ENCODE measurements at places on chromosomes 2 and 18.
A peak's percentile ranks its signal among the peaks of the same experiment; 100 is the strongest.

DNA sequence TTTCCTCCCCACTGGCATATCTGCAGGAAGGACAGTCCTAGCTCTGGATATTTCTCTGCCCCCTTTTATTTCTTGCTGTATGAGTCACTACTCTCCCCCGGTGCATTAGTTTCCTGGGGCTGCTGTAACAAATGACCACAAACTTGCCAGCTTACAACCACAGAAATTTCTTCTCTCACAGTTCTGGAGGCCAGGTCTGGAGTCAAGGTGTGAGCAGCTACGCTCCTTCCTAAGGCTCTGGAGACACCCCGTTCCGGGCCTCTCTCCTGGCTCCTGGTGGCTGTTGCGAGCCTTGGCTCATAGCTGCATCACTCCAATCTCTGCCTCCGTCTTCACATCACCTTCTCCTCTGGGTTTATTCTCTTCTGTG, 34.1 kb downstream of the PTPRM start:
- DNase-seq: no peak

DNA sequence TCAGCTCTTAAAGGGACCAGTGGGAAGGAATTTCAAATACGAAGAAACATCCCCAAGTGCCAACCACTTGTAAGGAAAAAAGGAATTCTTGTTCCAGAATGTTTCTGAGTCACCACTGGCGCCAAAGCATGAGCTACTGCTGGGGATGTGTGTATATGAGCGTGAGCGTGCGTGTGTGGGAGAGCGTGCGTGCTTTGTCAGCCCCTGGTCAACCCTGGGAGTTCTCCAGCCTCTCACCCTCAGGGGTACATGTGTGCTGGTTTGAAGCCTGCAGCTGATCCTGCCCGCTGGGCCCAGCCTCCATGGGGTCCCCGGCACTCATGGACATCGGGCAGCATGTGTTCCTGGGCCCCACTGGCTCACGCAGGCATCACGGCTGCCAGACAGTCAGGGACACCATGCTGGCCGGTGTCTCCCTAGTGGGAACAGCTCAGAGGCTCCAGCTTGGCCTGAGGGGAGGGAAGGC, 17.1 kb downstream of the HS6ST1 start:
- DNase-seq: no peak

GRCh38 chr2:168660870-168661862, 141.3 kb upstream of the NOSTRIN start:
- DNase-seq: no peak

DNA sequence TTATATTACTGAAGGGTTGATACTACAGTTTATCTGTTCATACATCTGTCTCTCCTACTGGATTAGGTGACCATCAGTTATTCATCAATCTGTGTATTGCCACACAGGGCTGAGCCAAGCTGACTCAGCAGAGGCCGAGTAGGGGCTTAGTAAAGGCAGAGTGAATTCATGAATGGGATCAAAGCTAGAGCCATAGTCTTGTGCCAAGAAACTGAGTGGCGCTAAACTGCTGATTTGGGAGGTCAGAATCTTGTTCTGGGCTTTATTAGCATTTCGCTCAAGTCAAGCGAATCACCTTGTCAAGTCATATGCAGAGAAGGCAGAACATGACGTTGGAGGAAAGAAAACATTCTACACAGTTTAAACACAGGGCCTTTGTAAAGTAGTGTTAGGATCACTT, 34.1 kb downstream of the SOCS6 start:
- DNase-seq: no peak

GRCh38 chr2:200585730-200586643, at the start of gene AOX1:
TSS of gene AOX1 (plus strand) at chr2:200586014. CDS start at chr2:200586109, 95 bp downstream.
- DNase-seq: peak; percentile 4

DNA sequence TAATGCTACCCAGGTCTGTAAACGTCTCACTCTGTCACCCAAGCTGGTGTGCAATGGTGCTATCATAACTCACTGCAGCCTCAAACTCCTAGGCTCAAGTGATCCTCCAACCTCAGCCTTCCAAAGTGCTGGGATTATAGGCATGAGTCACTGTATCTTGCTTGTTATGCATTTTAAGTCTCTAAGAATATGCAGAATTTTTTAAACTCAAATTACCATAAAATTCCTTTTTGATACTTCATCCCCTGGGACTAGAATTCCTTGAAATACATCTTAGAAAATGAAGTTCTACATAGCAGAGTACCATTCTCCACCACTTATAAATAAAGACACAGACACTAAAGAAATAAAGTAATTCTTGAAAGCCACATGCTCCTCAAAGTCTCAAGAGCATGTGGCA, 30.2 kb upstream of the LRATD1 start:
- no peak for DNase-seq

DNA sequence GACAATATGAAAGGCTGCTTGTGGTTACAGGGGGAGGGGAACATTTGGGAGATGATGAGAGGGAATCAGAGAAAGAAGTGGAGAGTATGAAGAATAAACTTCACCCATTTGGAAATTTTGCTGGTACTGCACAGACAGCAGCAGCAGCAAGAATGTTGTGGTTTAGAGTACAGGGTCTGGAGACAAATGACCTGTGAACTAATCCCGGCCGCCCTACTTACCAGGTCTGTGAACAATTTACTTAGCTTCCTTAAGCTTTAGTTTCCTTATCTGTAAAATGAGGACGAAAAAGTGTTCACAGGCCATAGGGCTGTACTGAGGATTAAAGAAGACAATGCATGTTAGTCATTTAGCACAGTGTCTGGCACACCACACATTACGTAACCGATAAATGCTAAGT, 685.4 kb upstream of the CELF4 start:
- no peak for DNase-seq

GRCh38 chr18:715626-716025, 3.2 kb upstream of the ENOSF1 start:
- no peak for DNase-seq

DNA sequence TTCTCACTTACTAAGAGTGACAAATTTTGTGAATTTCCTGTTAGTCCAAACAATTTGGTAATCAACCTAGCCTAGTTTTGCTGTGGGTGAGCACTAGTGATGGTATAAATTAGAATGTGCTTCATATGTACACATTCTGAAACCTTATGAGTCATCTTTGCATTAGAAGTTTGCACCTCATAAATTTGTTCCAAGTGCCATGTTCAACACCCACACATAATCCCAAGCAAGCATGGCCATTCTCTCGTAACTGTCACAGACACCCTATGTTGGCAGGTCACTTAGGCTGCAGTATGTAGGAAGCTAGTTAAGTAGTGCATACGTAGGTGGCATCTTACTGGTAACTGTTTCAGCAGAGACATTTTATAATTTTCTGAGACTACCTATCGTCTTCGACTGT, 46.9 kb downstream of the NAB1 start:
- DNase-seq: no peak

GRCh38 chr2:212028798-212029394, 509.7 kb downstream of the ERBB4 start:
- no peak for DNase-seq

- no peak for DNase-seq
Measured at GRCh38 chr2:26941486-26941885, 29.0 kb upstream of the MAPRE3 start.

GRCh38 chr2:98701230-98701629, 29.7 kb downstream of the MGAT4A start:
- no peak for DNase-seq

DNA sequence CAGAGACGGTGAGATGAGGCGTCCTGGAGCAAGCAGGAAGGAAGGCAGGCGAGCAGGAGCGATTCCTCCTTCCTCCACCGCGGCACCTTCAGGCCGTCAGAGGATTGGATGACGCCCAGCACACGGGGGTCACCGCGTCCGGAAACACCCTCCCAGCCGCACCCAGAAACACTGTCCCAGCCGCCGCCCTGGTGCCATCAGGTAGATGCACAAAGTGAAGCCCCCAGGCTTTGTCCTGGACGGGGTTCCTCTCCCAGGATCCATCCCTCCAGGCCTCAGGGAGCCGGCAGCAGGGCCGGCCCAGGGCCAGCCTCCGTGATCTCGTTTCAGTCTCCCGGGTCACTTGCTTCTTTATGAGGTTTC, 31.5 kb downstream of the RTP5 start:
- no peak for DNase-seq

DNA sequence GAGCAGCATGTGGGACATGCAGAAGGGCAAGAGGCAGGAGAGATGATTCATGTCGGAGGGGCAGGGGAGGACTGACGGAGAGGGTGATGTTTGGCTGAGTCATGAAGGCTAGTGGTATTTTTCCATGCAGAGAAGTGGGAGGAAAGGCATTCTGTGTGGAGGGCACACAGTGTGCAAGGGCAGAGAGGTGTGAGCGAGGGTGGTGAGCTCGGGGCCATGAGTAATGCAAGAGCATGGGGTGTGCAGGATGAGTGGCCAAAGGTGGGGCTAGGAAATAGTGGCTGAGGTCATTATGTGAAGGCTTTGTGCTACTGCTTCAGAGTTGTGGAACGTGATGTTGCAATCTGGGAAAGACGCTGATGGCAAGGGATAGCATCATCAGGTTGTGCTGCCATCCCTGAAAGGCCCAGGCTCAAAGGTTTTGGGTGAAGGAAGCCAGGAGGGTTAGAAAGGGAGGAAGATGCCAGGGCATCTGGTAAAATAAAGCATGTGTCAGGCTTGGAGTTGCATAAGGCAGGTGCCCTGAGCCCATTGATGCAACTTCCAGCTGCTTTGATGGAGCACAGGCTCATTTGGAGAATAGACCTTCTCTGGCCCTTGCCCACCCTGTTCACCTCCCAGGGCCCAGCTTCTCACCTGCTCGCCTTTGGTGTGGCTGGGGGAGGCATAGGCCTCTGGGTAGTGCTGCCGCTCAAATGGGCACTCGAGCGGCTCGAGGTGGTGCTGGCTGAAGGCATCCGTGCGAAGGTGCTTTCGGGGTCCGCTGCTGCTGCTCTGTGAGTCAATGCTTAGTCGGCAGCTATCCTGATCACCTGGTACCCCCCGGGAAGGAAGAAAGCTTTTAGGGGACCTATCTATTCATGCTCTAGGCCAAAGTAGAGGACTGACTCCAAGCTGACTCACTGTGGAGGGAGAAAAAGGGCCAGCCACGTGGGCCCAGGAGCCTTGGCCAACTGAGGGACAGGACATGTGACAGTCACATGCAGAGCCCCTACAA, 37.5 kb downstream of the PAX8 start:
- no peak for DNase-seq

GRCh38 chr18:49050452-49050851, 99.7 kb upstream of the SMAD7 start:
- DNase-seq: no peak

- no peak for DNase-seq
Measured at GRCh38 chr2:57434972-57435371, 611.6 kb upstream of the VRK2 start.

DNA sequence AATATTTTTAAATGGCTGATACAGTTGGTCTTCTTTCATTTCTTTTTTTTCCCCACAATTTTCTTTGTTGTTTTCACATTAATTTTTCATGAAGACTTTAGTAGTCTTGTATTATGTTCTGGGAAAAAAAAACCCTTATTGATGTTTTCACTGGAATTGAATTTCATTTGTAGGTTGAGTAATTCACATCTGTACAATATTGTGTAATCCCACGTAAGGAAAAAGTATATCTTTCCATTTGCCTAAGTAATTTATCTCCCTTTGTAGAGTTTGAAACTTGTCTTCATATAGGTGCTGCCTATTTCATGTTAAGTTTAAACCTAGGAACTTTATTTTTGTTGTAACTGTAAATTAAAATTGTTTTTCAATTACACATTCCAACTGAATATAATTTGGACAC, 2.0 kb downstream of the DNAJC27 start:
- DNase-seq: no peak

DNA sequence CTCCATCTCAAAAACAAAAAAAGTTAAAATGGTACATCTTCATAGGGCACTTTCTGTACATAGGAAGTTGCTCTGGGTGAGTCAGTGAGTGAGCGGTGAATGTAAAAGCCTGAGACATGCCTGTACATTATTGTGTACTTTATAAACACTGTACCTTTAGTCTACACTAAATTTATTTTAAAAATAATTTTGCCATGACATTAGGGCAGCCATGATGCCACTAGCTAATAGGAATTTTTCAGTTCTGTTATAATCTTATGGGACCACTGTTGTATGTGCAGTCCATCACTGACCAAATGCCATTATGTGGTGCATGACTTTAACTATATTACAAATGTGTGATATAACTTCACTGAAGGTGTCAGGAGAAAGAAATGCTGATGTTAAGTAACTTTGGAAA, 11.0 kb upstream of the TXNDC2 start:
- DNase-seq: no peak

DNA sequence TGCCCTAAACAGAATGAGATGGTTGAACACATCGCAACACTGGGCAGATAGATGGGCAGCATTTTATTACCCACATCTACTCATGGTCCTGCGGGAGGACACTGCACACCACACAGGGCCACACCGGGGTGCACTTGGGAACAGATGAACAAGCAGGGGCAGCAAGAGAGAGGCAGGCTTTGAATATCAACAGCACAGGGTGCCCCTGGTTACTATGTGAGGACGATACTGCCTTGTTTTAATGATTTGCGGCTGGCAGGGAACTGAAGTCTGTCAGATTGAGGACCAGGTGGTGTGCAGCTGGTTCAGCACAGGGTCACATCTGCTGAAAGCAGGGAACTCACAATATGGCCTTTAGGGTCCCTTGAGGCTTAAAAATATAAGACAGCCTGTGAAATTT, 195.7 kb downstream of the PIEZO2 start:
- no peak for DNase-seq

DNA sequence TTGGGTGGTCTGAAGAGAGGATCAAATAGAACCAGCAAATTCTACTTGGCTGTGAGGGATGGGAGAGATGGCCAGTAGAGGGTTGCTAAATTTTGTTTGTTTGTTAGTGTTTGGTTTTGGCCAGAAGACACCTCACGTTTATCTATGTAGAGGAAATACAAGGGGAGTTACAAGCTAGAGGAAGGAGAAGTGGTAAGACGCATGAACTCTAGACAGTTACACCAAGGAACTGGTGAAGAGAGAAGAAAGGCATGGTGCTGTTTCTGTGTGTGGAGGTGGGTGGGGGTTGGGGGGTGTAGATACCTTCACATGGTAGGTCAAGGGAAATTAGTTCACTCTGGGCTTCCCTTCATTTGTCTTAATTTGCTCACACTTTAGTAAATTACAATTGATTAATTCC, 25.6 kb downstream of the RASGRP3 start:
- no peak for DNase-seq

- DNase-seq: no peak
Measured at GRCh38 chr2:133504566-133505505, 63.4 kb downstream of the NCKAP5 start.

- no peak for DNase-seq
Measured at GRCh38 chr18:25516747-25517498, 165.0 kb upstream of the ZNF521 start.

- DNase-seq: no peak
Measured at GRCh38 chr18:23204589-23205235, 69.4 kb downstream of the CABLES1 start.

- DNase-seq: no peak
Measured at GRCh38 chr2:174153757-174154680, 94.3 kb downstream of the OLA1 start.
